Left renal pelvis (tissue), 4 donors: ENCODE measurements at places on chromosomes 12 and 14. TPM values are rescaled to one million over a fixed set of nuclear protein-coding genes. Genes with fewer than 3 reads are reported as not detected.

DNA sequence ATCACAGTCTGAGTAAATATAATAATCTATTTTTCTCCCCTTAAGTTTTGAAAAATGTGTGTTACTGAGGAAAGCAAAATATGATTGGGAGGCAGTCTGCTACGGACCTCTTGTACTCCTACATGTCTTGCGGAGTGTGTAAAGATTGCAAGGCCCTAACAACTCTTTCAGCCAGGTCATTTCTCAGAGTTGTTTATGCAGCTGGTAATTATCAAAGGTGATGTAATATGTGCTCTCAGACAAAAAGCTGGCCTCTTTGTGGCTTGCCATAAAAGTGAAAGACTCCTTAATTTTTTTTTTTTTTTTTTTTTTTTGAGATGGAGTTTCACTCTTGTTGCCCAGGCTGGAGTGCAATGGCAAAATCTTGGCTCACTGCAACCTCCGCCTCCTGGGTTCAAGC, 40.5 kb upstream of the MON2 start:
- DNase-seq: no peak

GRCh38 chr14:65824285-65824977, 411.9 kb downstream of the FUT8 start:
- DNase-seq: peak; percentile 25

DNA sequence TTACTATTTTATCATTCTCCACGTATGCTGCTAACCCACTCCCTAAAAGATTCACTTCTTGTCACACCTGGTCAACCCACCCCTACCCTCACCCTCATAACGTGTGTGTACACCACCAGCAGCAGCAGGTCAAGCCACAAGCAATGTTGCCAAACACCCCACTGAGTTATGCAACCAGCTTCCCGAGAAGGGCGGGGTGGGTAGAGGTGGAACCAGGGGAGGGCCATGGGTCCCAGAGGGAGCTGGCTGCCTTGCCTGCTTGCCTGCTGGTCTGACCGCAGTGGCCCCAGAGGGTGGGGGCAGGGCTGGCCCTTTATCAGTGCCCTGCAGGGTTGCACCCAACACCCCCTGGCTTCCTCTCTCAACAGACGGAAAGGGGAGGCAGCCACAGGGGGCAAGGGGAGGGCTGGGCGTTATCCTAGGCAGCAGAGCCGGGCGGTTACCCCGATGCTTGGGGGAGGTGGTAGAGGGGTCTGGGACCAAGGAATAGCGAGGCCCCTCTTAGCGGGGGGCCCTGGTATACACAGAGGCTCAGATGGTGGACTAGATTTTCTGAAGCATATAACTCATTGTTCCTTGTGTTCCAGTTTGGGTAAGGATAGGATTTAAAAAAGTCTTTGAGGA, 3.5 kb upstream of the NFE2 start:
- no peak for DNase-seq

- no peak for DNase-seq
Measured at GRCh38 chr14:22155571-22155970, 433.5 kb downstream of the DAD1 start.

- no peak for DNase-seq
Measured at GRCh38 chr12:31201382-31201781, 124.6 kb downstream of the SINHCAF start.

GRCh38 chr12:107778383-107779025, 4.0 kb downstream of the ASCL4 start:
- no peak for DNase-seq

GRCh38 chr12:12835378-12836146, 22.4 kb downstream of the DDX47 start:
- DNase-seq: no peak

DNA sequence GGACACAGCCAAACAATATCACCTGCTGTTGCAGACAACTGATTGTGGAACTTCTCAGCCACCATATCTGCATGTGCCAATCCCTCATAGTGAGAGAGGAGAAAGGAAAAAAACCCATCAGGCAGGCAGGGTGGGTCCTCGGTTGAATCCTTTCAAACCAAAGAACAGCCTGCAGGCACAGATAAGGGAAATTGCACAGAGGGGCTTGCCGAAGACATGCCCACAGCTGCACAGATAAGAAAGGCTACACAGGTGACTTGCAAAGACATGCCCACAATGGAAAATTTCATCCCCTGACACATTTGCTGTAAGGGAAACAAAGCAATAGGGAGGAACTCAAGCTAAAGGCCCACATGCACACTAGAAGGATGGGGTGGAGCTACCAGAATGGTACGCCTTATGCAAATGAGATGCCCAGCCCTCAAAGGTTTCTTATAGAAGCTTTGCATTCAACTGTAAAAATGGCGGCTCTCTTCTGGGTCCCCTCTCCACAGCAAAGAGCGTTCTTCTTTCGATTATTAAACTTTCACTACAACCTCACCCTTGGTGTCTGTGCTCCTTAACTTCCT, 170.0 kb upstream of the TMPO start:
- DNase-seq: no peak

- DNase-seq: no peak
Measured at GRCh38 chr12:2646341-2646740, 148.4 kb upstream of the FKBP4 start.

Gene CMTM5
- 4.6 TPM for polyA plus RNA-seq

Gene P2RX2
- 1.4 TPM for polyA plus RNA-seq

Gene AJUBA
- polyA plus RNA-seq: 47.7 TPM

Gene FAM186B
- 2.4 TPM for polyA plus RNA-seq

Gene TAC3
- polyA plus RNA-seq: 0.37 TPM
